ENCODE measurements at places on chromosomes 4 and X. TPM values are rescaled to one million over a fixed set of nuclear protein-coding genes. Genes with fewer than 3 reads are reported as not detected.

VSIG1 gene
- not detected for total RNA-seq

BRS3 gene
- total RNA-seq = not detected

MID1 gene
- total RNA-seq = 0.06 TPM

PNMA3 gene
- total RNA-seq = not detected

DNA sequence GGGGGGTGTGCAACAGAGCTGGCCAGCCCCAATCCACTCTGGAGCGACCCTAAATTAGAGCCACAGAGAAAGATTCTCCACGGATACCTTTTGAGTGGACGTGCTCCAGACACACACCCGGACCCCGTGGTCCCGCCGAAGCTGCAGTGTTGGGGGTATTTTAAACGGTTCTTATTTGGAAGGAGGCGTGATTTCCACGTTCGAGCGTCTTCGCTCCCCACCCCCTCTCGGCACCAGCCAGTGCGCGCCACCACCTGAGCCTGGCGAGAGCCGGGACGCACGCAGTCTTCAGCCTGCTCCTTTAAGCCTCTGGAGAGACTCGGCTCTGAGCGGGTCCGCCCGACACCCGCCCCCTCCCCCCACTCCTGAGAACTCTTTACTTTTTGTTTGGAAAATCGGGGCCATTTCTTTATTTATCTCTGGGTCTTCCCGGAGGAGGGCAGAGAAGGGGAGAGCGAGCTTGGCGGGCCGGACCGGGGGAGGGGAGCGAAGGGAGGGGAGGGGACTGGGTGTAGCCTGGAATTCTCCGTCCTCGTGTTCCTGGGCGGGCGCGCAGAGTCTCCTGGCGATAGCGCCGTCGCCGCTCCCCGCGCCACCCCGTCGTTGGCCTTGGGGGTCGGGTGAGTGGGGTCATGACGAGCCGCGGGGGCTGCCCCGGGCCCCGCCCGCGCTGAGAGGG lies 668 bp upstream of the PTCHD1 start:
- DNase-seq = peak; percentile 53

DNA sequence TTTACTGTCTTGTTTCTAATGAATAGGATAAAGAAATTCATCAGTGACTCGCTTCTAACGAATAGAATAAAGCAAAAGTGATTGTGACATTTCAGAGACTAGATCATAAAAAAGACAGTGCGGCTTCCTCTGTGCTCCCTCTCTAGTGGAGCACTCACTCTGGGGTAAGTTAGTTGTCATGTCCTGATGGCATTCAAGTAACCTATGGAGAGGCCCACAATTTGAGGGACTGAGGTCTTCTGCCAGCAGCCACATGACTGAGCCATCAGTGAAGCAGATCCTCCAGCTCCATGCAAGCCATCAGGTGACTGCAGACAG lies 72.4 kb downstream of the YIPF6 start:
- no peak for DNase-seq

SLC16A2 gene
- total RNA-seq = 13.5 TPM
